ENCODE measurements at places on chromosomes 6 and 20. TPM values are rescaled to one million over a fixed set of nuclear protein-coding genes. Genes with fewer than 3 reads are reported as not detected.

Gene CHRNA4
- total RNA-seq, result 0.38 TPM

Gene CASS4
- total RNA-seq, result 0.47 TPM

Gene COL10A1
- total RNA-seq, result 0.05 TPM

Gene RHAG
- 0.44 TPM for total RNA-seq

Gene VSX1
- 0.33 TPM for total RNA-seq

Gene KHDC3L
- not detected for total RNA-seq

Gene CFB
- 3.7 TPM for total RNA-seq

Gene SS18L1
- 9.0 TPM for total RNA-seq

Gene PGM3
- total RNA-seq, result 16.1 TPM

Gene TAGAP
- 1.2 TPM for total RNA-seq

Gene HLA-DOB
- total RNA-seq, result not detected

Gene IFNGR1
- 97.6 TPM for total RNA-seq

Gene TREML2
- not detected for total RNA-seq

Data from left ventricle myocardium inferior (tissue), 1 donor.